ENCODE measurements at places on chromosomes 13 and 19.

DNA sequence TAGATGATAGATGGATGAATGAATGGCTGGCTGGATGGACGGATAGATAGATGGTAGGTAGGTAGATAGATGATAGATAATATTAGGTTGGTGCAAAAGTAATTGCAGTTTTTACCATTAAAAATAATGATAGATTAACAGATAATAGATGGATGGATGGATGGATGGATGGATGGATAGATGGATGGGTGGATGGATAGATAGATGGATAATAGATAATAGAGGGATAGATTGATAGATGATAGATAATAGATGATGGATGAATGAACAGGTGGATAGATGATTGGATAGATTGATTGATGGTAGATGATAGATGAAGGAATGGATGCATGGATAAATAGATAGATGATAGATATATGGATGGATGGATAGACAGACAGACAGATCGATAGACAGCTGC lies 87.9 kb upstream of the RAP2A start:
- no peak for DNase-seq

DNA sequence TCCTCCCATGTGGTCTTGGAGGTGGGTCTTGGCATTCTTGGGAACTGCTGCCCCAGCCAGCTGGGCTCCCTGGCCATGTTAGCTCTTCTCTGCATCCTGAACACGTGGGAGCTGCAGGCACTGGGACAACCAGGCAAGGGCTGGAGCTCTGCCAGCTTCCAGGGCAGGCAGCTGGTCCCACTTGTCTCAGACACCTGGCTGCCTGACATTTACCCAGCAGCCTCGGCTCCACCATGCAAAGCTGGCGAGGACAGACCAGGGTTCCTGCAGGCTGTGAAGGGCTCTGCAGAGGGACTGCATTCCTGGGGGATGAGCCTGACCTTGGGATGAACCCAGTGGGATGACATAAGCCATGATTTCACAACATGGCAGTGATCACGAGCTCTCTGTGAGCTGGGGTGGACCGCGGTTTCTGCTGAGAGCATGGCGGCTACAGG lies 99.0 kb upstream of the TSHZ3 start:
- no peak for DNase-seq

GRCh38 chr13:75566658-75567057 lies 17.1 kb downstream of the UCHL3 start:
- DNase-seq, result no peak

DNA sequence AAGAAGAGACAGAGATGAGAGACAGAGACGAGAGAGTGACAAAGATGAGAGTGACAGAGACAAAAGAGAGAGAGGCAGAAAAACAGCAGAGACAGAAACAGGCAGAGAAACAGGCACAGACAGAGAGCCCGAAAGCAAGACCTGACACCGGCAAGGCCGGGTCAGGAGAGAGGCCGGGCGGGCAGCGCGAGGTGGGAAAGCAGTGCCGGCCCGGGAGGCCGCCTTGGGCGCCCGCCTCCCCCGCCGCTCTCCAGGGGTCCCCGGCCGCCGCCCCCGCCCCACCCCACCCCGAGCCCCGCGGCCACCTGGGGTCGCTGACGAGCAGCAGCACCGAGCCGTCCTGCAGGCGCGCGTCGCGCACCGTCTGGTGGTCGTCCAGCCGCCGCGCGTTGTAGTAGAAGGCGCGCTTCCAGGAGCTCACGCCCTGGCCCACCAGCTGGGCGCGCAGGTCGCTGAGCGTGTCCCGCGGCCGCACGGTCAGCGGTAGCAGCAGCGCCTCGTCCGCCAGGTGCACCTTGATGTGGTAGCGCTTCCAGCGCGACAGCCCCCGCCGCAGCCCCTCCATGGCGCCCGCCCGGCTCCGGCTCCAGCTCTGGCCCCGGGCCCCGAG lies at the start of gene TINCR:
TINCR (minus strand) TSS at position 594 of the 610 bp plus-strand sequence.
- no peak for DNase-seq

DNA sequence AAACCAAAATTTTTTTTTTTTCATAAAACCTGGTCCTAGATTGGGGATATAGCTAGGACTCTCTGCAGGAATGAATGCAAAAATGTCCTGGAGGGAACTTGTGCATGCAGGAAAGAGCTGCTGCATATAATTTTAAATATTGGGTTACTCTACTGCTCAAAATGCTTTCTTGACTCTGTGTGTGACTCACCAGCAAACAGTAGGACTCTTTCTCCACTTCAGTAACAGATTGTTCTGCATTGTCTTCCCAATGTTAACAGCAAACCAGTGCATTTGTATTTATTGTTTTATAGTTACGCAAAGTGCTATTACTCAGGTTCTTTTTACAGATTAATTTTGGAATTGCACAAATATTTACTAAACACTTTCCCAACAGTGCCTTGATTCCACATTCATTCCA lies 163.7 kb upstream of the KL start:
- DNase-seq, result no peak

- DNase-seq, result no peak
Observed at GRCh38 chr19:15964231-15964630, 15.4 kb downstream of the OR10H4 start.

DNA sequence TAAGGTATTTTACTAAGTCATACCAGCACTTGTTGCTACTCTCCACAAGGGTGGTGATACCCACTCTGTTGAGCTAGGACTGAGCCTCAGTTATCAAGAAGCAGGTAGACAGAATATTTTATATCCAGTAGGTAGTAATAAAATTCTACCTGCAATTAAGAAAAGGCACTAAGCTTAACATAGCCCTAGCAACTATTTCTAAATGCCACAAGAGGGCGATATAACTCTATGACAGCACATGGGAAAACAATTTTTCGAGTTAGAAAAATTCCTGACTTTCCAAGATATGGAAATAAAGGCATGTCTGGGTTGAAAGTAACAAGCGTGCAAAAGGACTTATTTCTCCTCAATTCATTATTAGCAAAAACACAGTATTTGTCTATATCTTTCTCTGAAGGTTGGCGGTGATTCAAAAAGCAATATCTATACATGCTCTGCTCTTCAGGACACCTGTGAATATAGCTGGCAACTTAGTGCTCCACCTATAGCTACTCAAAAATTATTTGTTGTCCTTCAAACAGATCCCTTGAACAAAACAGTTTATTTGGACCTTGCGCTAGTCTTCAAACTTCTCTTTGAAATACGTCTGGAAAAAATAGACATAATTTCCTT lies 14.7 kb downstream of the CCDC169 start:
- no peak for DNase-seq

GRCh38 chr13:62512194-62513141 lies 1096.8 kb upstream of the PCDH20 start:
- peak; percentile 1 for DNase-seq

DNA sequence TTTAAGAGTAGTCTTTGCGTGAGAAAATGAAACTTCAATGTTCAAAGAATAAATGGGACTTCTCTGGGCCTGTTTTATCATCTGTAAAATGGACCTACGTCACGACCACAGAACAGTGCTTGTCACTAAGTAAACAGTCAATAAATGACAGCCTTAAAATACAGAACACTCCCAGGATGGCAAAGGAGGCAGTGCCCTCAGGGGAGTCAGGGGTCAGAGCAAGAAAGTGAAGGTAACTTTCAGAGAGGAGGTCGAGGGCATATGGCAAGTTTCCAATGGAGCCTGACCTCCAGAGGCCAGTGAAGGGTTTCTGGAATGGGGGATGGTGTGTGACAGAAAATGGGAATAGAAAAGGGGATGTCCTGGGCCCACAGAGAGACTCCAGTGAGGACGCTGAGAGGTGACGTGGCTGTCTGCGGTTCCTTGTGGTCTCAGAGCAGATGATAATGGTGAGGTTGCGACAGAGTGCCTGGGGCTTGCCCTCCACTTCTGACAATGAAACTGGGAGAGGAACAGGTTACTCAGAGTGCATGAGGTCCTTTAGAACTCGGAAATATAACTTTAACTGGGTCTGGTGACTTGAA lies 91.8 kb downstream of the UBL3 start:
- DNase-seq, result peak; percentile 28

GRCh38 chr13:33245505-33246158 lies 39.9 kb downstream of the STARD13 start:
- DNase-seq, result no peak

DNA sequence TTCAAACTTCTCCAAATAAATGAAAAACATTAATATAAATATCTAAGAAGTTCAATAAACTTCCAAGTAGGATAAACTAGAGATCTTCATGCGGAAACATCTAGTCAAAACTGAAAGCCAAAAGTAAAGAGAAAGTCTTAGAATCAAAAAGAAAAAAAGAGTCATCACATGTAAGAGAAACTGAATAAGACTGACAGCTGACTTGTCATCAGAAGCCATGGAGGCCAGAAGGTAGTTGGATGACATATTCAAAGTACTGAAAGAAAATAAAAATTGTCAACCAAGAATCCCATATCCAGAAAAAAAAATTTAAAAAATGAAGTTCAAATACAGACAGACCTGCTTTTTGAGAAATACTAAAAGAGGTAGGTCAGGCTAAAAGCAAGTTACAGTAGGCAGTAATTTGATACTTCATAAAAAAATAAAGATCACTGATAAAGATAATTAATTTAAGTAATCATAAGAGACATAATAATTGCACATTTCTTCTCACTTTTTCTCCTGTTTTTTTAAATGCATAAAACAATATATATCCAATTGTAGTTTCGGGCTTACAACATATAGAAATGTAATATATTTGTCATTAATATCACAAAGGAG lies 327.6 kb upstream of the PCDH9 start:
- DNase-seq, result no peak

- peak; percentile 44 for DNase-seq
Observed at GRCh38 chr13:30422054-30422839, at the start of gene UBE2L5. TSS of gene UBE2L5 (plus strand) at chr13:30422493. CDS start at chr13:30427991, 5,498 bp downstream.

DNA sequence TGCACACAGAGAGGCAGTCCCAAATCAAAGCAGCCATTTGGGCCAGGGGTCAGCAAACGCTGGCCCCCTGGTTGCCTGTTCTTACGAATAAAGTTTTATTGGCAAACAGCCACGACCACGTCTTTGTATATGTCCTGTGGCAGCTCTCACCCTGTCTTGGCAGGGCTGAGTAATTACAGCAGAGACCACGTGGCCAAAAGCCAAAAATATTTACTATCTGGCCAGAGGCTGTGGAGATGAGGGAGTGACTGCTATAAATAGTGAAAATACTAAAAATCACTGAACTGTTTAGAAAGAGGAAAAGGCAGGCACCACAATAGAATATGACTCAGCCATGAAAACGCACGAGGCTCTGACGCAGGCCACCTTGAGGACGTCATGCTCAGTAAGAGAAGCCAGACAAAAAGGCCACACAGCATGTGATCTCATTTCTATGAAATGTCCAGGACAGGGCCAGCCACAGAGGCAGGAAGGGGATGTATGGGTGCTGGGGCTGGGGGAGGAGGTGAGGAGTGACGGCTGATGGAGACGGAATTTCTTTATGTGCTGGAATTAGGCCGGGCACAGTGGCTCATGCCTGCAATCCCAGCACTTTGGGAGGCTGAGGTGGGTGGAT lies 29.4 kb downstream of the SMIM24 start:
- DNase-seq, result no peak

- peak; percentile 42 for DNase-seq
Observed at GRCh38 chr19:11324079-11324661, 15.3 kb downstream of the RAB3D start.

GRCh38 chr13:70407486-70407885 lies 299.2 kb upstream of the KLHL1 start:
- no peak for DNase-seq

Measured in GM19239 (cell line).